T1000 (cell line): ENCODE measurements at places on chromosomes 13 and 19.

DNA sequence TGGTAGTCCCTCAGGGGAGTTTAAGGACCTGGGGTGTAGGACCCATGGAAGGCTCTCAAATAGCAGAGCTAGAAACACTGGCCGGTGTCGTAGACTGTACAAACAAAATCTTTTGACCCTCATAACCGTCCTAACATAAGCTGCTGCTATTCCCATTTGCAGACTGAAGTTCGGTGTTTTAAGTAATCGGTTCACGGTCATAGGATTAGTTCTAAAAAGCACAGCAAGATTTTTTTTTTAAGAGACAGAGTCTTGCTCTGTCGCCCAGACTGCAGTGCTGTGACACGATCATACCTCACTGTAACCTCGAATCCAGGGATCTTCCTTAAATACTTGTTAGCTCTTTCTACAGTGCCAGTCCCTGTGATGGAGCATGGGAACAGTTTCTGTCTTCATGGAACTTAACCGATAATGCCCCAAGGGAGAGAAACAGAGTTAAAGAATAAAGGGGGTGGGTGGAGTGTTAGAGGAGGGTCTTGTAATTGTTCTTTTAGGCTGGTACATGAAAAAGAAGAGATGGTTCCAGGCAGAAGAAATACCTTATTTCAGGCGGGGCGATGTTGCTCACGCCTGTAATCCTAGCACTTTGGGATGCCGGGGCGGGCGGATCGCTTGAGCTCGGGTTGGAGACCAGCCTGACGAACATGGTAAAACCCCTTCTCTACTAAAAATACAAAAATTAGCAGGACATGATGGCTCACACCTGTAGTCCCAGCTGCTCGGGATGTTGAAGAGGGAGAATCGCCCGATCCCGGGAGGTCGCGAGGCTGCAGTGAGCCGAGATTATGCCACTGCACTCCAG, 475 bp upstream of the ZC3H4 start:
- no peak for DNase-seq

GRCh38 chr13:100833427-100833826, 158.8 kb upstream of the TMTC4 start:
- no peak for DNase-seq

GRCh38 chr19:34999498-35000337, at the start of gene GRAMD1A:
Gene GRAMD1A (plus strand): TSS chr19:35000323. CDS start chr19:35000479, 156 bp downstream.
- DNase-seq = peak; percentile 69

DNA sequence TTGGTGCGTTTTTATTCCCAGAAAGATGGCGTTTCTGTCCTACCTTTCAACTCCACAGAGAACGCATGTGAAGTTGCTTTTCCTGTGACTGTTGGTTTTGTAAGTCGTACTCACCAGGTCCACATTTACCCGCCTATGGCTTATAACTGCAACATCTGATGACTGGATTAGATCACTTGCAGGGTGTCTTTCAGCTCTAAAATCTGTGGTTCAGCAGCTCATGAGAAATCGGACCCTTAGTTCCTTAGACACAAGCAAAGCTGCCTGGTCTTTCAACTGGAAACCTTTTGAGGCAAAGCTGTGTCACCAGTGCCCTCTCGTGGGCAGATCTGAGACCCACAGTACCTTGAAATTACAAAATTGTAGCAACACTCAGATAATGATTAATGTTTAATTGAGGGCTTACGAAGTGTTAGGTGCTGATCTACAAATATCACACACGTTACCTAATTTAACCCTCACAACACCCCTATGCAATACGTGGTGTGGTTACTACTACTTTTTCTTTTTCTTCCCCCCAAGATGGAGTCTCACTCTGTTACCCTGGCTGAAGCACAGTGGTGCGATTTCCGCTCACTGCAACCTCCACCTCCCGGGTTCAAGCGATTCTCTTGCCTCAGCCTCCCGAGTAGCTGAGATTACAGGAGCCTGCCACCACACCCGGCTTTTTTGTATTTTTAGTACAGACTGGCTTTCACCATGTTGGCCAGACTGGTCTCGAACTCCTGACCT, 65.4 kb downstream of the RUBCNL start:
- no peak for DNase-seq

DNA sequence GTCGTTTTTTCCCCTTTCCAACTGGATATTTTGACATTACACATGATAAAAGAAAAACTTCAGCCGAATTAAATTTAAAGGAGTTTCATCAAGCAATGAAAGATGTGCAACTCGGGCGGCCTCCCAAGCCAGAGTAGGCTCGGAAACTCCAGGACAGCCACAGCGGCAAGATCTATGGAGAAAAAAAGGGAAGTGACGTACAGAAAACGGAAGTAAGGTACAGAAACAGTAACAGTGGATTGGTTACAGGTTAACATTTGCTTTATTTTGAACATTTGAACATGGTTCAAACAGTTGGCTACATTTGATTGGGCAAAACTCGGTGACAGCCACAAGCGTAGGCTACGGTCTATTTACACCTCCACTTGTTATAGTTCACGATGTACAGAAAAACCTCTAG, 30.5 kb upstream of the FAM124A start:
- no peak for DNase-seq

- no peak for DNase-seq
Observed at GRCh38 chr13:78247362-78247761, 328.7 kb upstream of the EDNRB start.
